ENCODE measurements at places on chromosomes 3 and 15. TPM values are rescaled to one million over a fixed set of nuclear protein-coding genes. Genes with fewer than 3 reads are reported as not detected.

TGM5 gene
- total RNA-seq, result not detected

TMEM115 gene
- total RNA-seq, result 28.9 TPM

SEMA3B gene
- 27.1 TPM for total RNA-seq

JMJD7 gene
- 15.7 TPM for total RNA-seq

TM4SF4 gene
- not detected for total RNA-seq

STRC gene
- not detected for total RNA-seq

SST gene
- total RNA-seq, result not detected

ARL8B gene
- total RNA-seq, result 76.4 TPM

DGKG gene
- total RNA-seq, result 29.2 TPM

EPHA3 gene
- 6.2 TPM for total RNA-seq

PDIA3 gene
- total RNA-seq, result 92.8 TPM

COL6A6 gene
- total RNA-seq, result 1.9 TPM

TF gene
- total RNA-seq, result 76.0 TPM

DNA sequence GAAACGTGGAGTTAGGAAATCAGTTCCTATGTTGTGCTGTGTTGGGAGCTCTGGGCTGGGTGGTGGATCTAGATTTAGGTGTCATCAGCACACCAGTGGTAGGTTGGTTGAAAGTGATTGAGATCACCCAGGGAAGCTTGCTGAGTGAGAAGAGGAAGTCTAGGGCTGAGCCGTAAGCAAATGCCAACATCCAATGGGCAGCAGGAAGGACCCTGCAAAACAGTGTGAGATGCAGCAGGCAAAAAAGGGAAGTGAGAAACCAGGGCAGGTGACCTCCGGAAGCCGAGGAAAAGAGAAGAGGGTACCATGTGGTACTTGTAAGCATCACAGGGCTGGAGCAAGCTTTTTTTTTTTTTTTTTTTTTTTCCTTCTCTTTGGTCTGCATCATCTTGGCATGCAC is 15.9 kb upstream of the COPG1 start:
- DNase-seq, result peak; percentile 45

GRCh38 chr15:78130466-78131294 is 565 bp downstream of the CIB2 start:
- peak; percentile 33 for DNase-seq

GRCh38 chr3:164018500-164018899 is 1059.8 kb downstream of the SI start:
- DNase-seq, result no peak

- DNase-seq, result no peak
Measured at GRCh38 chr3:112407214-112407887, 74.4 kb downstream of the CD200 start.

- DNase-seq, result no peak
Measured at GRCh38 chr3:11640009-11640673, 3.6 kb downstream of the VGLL4 start.

DNA sequence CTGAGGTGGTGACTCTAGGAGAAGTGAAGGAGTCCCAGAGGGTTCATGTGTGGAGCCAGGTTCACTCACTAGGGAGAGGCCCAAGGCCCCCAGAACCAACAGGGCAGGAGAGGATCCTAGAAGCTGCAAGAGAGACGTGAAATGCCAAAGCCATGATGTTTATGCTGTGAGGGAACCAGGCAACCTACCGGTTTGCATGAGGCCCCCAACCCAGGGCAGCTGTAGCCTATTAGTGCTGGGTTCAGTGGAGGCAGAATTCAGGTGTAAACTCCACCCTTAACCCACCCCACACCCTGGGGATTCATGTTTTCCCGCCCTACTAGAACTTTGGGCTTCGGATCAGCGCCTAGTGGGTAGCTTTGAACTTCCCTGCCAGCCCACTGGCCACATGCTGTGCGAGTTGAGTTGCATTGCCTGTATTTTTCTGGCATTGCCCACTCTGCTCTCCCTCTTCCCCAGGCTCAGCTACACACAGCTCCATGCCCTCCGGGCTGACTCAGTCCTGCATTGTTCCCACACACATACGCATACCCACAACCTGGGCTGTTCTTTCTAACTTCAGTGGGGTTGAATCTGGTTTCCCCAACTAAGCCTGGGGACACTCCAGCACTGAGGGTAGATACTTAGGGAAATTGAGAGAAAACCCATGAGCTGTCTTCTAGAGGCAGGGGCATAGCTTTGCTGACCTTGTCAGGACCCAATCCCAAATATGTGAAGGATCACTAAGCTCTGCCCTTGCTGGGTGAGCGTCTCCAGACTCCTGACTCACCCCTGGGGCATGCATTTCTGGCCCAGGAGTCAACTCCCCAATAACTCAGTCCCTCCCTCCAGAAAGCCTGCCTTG is 2.0 kb upstream of the ZBTB47 start:
- DNase-seq, result no peak

DNA sequence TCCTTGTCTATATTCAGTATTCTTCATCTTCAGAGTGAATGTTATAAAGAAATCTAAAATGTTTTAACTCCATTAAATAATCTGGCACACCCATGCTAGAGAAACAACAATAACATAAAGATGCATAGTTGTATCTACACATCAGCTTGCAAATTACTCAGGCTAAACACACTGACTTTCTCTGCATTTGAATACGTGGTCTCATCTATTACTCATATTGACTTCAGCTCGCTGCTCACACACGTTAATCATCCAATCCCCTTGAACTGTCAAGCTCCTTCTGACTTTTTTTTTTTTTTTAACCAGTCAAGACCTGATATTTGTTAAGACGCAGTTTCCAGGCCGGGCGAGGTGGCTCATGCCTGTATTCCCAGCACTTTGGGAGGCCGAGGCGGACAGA is 1137.3 kb upstream of the CADM2 start:
- no peak for DNase-seq

DNA sequence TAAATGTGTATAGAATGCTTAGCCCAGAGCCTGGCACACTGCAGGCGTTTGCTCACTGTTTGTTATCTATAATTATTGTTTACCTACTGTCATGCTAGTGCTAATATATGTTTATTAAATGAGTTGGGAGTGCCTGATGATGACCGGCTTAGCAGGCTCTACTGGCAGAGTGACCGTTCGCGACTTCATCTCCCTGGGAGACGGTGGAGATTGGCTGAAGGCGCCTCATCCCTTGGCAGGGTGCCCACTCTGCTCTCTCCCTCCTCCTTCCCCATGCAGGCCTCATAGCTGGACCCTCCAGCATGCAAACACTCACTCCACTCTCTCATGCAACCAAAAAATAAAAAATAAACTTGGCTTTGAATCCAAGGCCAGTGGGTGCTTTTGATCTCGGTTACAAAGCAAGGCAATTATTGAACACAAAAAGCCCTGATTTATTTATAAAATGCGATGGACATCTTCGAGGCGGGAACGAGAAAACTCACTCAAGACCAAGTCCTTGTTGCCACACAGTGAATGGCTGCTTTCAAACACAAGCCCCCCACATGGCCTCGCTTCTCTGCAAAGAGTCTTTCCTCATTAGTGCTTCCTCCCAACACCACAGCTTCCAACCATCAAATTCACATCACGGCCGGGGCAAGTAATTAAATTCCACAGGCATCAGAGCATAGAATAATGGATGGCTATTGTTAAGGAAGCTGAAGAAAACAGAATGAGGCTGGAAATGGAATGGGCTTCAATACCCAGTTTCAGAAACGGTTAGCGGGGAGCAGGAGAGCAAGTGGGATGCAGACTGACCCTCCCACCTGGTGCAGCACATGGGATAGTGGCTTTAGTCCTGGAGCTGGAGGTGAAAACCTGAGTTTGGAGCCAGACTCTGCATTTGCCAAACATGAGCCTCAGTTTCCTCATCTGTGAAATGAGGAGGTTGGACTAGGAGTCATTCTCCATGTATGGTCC is 135.7 kb upstream of the RAD18 start:
- no peak for DNase-seq

- no peak for DNase-seq
Measured at GRCh38 chr15:52191207-52191606, at the start of gene GNB5. Gene GNB5, minus strand, starts transcription at chr15:52191392. Its CDS starts 6,716 bp downstream, at chr15:52184676.

GRCh38 chr3:101068876-101069606 is 75.8 kb upstream of the ABI3BP start:
- DNase-seq, result no peak

DNA sequence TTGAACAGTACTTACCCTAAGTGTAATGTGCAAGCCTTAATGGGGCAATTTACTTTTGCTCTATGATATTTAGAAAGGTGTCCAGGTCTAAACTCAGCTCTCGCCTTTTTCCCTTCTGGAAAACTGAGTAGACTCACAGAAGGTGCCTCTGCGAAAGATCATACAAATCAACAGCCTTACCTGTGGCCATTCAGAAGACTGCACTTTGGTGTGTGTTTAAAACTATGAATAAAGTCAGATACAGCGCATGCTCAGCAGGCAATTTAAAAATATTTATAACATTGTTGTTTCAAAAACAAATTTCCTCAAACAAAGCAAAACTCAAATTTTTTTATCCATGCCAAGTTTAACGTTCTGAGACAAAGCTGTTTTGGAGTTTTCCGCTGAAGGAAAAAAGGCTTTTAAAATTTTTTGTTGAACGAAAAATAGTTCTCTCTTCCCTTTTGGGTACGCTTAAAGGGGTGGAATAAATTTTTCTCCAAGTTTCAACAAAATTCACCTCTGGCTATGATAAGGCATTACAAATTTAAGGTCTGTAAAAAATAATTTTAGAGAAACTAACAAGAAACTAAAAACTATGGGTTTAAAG is 156.3 kb downstream of the TIGIT start:
- no peak for DNase-seq

- DNase-seq, result no peak
Measured at GRCh38 chr3:40766396-40766795, 241.6 kb downstream of the ZNF621 start.

DNA sequence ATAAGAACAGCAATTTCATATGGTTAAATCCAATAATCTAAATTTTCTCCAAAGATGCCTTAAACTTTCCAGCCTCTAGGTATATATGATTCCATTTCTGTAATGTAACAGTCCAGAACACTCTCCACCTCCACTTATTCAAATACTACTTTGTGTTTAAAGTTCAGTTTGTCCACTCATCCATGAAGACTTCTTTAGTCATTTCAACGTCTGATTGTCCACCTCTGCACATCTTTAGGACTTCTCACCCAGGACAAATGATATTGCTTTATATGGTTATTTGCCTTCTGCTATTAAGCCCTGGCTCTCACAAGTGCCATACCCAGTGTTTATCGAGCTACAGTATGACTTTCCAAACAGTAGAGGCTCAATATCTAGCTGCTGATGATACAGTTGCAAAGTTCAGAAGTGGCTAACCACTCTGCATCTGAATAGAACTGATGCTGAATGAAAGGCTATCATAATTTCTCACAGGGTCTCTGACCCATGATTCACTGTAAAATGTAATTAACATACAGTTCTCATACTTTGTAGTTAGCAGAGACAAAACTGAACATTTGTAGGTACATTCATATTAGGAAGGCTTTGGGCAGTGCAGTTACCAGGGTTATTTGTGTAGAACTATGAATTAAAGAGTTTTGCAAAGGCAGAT is 93.7 kb upstream of the MBNL1 start:
- no peak for DNase-seq

- no peak for DNase-seq
Measured at GRCh38 chr15:31111091-31111647, 9.6 kb upstream of the TRPM1 start.

DNA sequence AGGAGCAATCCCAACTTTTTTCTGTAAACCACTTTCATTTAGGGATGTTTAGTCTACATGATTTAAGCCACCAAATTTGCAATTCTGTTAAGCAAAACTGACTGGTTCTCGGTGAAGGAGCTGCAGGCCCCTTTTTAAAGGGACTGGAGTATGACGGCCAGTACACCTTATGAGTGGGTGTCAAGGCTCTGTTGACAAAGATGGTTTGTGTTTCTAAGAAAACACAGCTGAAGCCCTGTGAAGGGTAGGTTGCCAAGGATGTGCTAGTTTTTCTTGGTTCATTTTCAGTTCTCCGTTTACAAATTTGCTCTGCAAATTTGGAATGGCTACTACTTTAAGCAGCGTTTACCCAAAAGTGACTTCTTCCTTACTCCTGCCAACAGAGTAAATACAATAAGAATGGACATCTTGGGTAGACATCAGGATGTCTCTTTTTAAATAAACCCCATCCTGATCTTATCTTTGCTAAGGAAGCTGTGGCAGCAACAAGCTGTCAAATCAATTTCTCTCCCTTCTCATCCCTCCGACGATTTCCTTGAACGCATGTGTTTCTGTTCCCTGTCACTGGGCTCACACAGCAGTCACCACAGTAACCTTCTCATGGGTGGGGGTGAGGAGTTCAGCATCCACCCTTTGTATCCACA is 58.2 kb upstream of the CMTM8 start:
- DNase-seq, result no peak

GRCh38 chr3:197249542-197249941 is 48.9 kb downstream of the DLG1 start:
- DNase-seq, result no peak

- no peak for DNase-seq
Measured at GRCh38 chr3:182981038-182981380, 671 bp upstream of the DCUN1D1 start.

GRCh38 chr3:154304936-154305335 is 19.4 kb downstream of the DHX36 start:
- DNase-seq, result no peak

- DNase-seq, result no peak
Measured at GRCh38 chr3:41933154-41933676, 28.7 kb downstream of the ULK4 start.

DNA sequence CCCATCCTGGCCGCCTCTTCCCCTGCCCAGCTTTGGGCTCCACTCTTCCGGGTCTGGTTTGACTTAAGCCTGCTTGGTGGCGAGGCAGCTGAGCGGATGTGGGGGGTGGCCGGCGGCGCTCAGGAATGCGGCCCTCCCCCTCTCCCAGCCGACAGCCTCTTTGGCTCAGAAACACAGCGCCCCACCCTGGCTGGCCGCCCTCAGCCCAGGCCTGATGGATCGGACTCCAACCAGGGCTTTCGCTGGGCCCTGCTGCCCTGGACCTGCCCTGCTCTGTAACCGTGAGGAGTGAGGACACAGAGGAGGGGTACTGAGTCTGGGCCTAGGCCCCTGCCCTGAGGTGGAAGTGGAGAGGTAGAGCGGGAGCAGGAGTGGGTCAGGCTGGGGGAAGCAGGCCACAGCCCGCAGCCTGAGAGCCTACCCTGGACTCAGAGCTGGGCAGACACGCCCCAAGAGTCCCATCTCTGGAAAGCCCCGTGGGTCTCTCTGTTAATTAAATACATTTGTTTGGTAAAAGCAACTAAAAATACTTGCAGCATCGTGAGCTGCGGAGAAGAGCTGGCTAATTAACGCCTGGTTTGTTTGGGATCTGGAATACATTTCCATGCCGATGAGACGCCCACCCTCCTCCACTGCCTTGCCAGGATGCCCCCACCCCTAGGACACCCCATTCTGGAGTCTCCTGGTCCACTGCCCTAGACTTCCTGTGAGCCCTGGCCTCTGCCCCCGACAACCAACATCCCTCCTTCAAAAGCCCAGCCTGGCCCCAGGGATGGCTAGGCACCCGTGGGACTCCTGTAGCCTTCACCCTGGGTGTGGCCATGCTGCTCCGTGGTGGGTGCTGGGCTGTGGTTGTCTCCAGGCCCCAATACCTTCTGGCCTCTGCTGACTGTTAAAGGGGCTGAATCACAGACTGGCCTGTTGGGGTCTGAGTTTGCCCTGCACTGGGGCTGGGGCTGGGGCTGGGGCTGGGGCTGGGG is 19.6 kb downstream of the PLXNA1 start:
- DNase-seq, result peak; percentile 88

GRCh38 chr3:50411229-50411628 is 51.9 kb upstream of the TMEM115 start:
- DNase-seq, result no peak

GRCh38 chr3:22161315-22161714 is 410.3 kb upstream of the ZNF385D start:
- DNase-seq, result no peak

All from heart left ventricle (tissue), 16 donors.